ENCODE measurements at places on chromosomes 1 and 21.
A peak's percentile ranks its signal among the peaks of the same experiment; 100 is the strongest.

DNA sequence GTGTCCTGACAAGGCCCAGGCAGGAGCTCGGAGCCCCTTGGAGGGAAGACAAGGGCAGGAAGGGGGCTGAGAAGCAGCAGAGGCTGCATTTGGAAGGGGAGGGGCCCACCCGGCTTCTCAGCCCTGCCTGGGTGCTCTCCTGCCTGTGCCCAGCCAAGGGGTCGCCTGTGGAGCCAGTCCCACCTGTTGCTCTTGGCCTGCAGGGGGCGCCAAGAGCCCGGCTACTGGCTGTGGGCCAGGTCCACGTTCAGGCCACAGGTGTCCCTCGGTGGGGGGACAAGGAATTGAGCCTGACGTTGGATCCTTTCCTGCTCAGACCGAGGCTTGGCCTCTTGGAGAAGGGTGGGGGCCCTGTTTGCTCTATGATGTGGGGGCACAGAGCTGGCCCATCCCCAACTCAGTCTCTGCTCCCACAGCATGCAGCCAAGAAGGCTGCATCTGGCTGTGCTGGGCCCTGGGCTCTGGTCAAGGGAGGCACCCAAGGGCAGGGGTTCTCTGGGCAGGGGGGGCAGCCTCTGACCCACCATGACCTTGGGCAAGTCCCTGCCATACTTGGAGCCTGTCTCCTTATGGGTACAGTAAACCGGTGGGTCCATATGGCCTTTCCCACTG is 10.9 kb downstream of the WNT4 start:
- peak; percentile 18 for DNase-seq

GRCh38 chr1:908661-909060 is 15.1 kb upstream of the SAMD11 start:
- DNase-seq: no peak

GRCh38 chr21:32143241-32143939 is 135.5 kb downstream of the MIS18A start:
- no peak for DNase-seq

GRCh38 chr21:42239973-42240372 is 21.0 kb downstream of the ABCG1 start:
- no peak for DNase-seq

DNA sequence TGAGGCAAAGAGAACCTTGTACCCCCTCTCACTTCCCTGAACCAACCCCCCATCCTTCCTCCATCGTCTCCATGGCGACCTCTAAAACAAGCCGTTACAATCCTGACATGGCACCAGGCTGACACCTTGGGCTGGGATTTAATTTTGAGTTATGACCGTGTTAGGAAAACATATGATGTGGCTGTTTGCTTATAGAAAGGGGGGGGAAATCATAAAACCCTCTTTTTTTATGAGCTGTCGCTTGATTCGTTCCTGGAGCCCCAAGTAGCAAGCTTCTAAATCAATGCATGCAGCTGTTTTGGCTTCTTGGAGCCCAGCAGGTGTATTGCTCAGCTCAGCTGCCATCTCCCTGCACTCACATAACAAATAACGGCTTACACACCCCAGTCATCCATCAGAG is 301.2 kb upstream of the SPAG17 start:
- peak; percentile 65 for DNase-seq

- no peak for DNase-seq
These were observed 56.2 kb downstream of the RUNX1 start for GRCh38 chr21:34992736-34993398.

DNA sequence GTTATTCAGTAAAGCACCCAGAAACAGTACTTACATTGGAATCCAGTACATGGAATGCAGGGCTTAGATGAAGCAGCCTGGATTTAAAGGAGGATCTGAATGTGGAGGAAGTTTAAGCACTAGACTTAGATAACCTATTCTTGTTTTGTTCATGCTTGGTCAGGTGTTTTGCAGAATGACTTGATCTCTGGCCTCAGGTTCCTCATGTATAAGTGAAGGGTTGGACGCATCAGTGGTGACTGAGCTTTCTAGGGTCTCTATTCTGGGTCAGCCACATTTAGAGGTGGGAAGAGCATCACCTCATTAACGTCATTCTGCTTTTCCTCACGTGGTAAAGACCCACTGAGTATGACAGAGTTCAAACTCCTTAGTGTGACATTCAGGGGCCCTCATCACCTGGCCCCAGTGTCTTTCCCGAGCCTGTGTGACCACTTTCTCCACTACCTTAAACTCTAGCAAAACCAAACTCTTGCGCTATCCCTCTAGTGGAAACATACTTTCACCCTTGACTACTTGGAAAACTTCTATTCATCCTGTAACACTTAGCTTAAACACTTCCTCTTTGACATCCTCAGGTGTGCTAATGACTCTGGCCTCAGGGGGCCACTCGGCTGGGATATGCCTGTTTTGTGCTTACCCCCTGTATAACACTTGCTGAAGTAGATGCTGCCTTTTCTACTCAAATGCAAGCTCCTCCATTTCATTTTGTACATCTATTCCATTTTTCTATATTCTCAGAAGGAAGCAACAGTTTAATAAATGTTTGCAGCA is 871 bp upstream of the ERICH3 start:
- DNase-seq: no peak

DNA sequence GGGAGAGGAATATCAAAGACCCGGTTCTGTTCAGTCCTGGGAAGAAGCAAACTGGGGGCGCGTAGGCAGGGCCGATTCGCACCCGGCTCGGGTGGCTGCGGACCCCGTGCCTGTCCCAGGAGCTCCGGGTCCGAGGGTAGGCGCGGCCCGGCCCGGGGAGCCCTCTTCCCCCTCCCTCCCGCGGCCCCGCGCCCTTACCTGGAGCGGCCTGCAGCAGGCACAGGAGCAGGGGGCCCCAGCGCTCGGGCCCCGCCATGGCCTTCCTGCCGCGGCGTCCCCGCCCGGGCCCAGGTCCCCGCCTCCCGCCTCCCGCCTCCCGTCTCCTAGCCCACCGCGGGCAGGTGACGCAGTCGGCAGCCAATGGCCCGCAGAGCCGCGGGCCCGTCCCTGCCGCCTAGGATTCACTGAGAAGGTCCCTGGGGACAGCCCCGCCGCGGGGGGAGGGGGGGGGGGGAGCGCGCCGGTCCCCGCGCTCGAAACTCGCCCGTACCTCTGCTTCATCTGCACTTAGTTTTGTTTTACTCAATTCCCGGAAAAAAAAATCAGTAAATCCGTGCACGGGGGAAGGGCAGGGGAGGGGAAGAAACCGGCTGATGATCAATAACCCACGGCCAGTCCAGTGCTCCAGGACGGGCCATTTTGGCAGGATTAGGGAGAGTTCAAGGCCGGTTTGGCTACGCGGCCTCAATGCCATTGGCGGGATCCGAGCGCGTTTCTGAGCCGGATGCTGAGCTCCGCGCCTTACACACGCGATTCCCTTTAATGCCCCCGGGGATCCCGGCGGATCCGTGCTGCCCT is at the start of gene IFNLR1:
Gene IFNLR1 (minus strand): TSS at position 297 of the 798 bp plus-strand sequence. CDS start 41 bp downstream, at position 256.
- no peak for DNase-seq

GRCh38 chr1:231808990-231809389 is 182.4 kb downstream of the DISC1 start:
- DNase-seq: no peak

DNA sequence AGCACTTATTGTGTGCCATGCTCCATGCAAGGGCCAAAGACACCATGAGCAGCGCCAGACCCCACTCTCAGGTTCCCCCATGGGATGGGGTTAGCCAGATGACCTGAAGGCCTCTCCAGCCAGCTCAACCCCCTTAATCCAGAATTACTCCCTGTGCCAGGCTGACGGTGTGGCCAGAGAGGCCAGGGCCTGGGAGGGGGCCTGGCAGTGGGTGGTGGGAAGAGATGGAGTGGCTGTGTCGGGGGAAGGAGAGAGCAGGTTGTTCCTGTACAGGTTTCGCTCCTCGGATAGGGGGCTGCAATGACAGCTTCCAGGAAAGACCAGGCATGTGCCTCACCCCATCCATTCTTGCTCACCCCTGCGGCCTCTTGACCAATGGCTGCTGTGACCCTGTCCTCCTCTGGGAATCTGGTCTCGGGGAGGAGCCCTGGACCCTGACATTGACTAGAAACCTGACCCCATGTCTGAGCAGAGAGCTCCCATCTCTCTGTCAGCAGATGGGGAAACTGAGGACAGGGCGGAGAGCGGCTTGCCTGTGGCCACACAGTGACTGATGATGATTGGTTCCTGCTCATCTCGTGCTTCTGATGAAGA is 345.3 kb downstream of the MATN1 start:
- DNase-seq: no peak

- DNase-seq: no peak
These were observed 35.7 kb upstream of the EPS8L3 start for GRCh38 chr1:109799445-109799844.

- DNase-seq: no peak
These were observed 19.9 kb downstream of the ATP8B2 start for GRCh38 chr1:154344977-154345837.

DNA sequence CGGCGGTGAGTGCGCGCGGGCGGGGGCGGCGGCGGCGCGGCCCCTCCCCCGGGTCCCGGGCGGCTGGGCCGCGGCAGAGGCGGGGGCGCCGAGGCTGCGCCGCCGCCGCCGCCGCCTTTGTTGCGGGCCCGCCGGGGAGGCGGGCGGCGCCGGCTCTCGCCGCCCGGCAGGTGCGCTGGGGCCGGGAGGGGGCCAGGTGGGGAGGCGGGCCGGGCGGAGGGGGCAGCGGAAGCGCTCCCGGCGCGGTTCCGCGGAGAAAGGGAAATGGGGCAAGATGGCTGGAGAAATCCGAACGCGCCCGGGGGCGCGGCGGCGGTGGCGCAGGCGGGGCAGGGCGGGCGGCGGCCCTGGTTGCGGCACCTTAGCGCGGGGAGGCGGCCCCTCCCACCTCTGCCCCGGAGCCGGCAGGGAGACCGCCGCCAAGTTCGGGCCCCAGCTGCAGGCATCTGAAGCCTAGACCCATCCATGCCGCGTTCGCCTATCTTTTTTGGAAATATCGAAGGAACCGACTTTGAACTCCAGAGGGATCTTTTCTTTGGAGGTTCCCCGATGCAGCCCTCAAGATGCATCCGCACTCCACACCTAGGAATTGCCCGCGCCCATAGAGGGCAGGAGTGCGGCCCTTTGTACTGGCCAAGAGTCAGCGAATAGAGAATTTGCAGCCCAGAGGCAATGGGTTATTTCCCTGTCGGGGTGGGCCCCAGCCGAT is 479 bp downstream of the POGK start:
- no peak for DNase-seq

- DNase-seq: no peak
These were observed 7.8 kb downstream of the CELSR2 start for GRCh38 chr1:109256971-109257681.

DNA sequence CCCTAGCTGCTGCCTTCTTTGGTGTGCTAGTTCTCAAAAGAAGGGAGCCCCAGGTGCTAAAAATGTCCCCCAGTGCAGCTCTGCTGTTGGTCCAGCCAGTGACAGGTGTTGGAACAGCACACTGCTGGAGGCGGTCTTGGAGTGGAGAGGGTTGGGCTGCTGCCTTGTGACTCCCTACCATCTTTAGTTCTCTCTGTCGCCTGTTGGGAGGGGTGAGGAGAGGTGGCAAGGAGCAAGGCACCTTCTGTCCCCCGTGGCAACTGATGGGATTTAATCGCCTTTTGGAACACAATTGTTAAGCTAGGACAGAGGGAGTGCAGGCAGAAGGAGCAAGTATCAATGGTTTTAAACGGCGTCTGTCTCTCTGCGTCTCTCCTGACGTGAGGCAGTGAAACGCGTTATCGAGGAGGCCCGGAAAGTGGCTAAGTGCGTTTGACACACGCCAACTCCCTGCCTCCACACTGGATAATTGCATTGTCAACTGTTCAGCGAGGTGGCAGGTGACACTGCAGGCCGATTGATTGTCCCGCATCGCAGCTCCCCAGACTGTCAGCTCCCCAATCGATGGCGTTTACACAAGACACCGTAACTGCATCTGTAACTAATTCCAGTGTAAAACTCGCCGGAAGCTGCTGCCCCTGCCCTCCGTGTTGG is 34.0 kb downstream of the TMEM53 start:
- DNase-seq: peak; percentile 53

DNA sequence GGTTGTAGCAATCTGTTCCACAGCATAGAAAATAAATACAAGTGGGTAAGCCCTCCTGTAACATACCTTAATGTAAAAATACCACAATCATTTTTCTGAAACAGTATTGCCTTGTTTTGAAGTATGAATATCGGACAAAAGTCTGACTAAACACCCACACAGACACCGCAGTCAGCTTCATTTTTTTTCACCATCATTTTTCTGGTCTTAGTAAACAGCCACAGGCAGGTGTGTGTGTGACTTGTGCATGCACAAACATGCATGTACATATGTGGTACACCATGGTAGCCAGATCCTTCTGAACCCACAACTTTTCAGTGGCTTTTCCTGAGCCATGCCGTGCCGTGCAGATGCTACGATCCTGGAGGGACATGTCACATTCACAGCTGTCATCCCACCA is 261.7 kb downstream of the PCP4 start:
- DNase-seq: no peak

GRCh38 chr1:221683681-221684080 is 58.2 kb downstream of the DUSP10 start:
- no peak for DNase-seq

- no peak for DNase-seq
These were observed 182.9 kb upstream of the CAMK1G start for GRCh38 chr1:209400351-209401220.

DNA sequence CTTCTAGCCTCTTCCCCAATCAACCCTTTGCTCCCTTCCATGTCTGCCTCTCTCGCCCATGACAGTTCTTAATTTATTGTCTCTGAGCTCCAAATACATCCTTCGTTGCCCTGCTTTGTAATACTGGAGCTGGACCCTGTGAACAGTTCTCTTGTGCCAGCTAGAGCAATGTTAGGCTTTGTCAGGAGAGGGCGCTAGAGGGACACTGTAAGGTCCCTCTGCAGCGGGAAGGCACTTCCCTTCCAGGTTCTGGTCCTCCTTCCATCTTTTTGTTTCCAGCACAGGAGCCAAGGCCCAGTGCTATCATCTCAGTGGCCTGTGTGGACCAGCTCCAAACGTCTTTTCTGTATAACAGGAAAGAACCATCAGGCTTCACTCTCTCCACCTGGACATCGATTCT is 95.9 kb downstream of the PTPRU start:
- DNase-seq: no peak

All from NCI-H1417 treated with DMSO at 0.1 percent for 48 hours (cell line).